ENCODE measurements at places on chromosomes 2 and 18.

GRCh38 chr2:65955259-65955658, 479.7 kb upstream of the MEIS1 start:
- no peak for DNase-seq

DNA sequence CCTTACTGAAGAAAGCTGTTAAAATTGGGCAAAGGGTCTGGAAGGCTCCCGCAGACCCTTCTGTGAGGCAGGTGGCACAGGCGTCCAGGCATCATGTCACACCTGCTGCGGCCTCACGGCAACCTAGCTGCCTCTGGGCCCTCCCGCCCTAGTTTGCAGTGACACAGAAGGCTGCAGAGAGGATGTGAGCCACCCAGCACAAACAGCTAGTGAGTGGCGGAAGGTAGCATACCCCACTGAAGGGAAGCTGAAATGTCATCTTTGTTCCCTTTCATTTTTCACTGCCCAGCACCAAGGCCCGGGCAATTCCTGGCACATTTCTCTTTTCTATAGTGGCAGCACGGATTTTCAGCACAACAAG, 53.8 kb downstream of the TRAPPC12 start:
- no peak for DNase-seq

GRCh38 chr2:166932032-166932431, 43.8 kb downstream of the XIRP2 start:
- DNase-seq, result no peak

GRCh38 chr2:68330691-68331090, 10.9 kb upstream of the CNRIP1 start:
- DNase-seq, result no peak

GRCh38 chr2:8544171-8544785, 137.6 kb upstream of the ID2 start:
- DNase-seq, result no peak

- peak; percentile 38 for DNase-seq
Observed at GRCh38 chr2:38626326-38627035, 23.8 kb upstream of the HNRNPLL start.

DNA sequence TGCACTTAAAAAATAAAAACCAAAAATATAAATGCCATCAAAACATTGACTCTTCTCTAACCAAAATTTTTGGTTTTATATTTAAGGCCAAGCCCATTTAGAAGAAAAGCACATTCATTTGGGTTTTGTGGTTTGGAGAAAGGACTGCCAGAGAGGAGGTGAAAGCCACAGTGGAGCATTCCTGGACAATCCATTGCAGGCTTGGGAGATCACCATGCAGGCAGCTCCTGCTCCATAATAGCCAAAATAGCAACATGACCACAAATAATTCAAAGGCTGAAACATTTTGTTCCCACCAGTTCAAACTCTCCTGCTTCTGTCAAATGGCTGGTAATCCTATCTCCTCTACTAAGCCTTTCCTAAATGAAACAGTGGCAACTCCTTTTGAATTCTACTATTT, 73.5 kb downstream of the GALNT3 start:
- no peak for DNase-seq

DNA sequence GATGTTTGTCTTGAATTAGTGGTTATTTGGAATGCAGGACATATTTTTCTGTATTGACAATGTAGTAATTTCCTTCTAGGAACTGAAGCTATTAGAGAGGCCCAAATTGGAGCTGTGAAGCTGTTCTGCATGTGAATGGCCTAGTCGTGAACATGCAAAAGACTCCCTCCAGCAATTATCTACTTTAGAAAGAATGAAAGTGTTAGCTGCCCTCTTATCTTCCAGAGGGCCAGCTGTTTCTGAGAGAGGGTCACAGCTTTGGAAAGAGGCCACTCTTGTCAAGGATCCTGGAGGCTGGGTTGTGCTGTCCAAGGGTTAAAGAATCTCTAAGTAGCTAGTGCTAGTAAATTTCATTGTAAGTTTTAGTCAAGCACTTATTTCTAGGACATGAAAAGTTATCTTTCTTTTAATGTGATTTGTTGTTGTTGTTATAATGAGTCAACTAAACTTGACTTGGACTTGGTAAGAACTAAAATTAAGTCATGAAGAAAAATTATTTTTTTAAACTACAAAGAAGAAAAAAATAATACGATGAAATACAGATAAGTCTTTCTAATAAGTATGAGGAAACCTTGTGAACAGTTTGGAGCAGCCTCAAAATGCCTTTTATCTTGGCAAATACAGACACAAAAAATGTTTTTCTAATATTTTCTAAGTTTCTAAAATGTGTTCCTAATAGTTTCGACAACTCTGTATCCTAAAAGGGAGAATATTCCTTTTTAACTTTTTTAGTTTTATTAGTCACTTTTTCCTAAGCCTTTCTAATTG, 36.8 kb downstream of the DPP4 start:
- DNase-seq, result no peak

GRCh38 chr2:883260-883802, 67.3 kb upstream of the SNTG2 start:
- no peak for DNase-seq

DNA sequence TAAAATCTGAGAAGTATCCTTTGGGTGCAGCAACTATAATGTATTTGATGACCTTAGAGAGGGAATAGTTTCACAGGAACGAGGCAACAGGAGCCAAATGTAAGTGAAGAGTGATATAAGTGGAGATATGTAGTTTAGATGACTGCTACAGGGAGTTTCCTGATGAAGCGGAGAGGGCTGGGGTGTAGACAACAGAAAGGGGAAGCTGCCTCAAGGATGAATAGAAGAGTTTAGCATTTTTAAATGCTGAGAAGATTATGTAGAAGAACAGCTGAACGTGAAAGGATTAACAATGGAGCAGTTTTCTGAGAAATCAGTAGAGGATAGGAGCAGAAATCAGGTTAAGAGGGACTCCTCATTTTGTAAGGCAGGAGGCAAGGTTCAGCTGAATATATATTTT, 133.3 kb downstream of the LCLAT1 start:
- DNase-seq, result no peak

DNA sequence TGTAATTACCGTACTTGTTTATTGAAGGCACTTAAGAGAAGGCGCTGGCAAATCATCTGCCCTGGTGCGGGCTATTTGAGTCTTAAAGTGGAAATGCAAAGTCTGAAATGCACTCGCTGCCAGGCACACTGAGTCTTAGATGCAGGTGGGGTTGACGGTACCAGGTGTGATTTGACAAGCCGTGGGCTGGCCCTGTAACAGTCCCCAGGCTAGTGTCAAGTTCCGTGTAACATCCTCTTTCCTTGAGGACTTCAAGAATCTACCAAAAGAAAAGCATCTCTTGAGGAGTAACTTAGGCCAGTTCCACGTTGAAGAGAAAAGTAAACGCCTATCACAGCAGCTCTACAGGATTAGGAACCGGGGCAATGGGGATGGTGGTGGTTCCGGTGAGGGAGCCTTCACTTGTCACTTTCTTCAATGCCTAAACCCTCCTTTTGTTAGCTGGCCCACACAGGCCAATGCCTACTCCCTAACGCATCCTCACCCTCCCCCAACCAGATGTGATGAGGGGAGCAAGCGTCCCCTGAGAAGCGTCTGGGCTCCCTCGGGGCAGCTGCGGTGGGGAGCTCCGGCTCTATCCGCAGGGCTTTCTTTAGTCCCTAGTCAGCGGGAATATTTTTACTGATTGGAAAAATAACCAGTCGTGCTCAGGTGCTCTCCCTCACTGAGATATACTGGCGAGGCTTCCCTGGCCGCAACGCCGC, 1.5 kb upstream of the UGP2 start:
- peak; percentile 8 for DNase-seq

- DNase-seq, result no peak
Observed at GRCh38 chr2:227191367-227191766, 26.9 kb downstream of the COL4A3 start.

DNA sequence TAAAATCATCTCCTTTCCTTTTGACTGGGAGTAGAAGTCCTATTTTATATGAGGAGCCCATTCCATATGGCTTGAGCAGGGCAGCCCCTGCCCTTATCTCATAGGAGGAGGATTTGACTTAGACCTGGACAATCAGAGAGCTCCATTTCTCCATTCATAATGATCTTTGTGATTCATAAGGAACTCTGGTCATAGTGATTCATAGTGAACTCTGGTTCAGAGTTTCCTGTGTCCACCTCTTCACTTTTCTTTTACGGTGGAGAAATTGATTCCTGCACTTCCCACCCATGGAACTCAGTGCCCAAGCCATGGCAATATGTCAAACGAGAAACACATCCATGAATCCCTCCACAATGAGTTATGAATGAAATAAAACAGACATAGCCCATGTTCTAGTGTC, 12.8 kb upstream of the MYO3B start:
- no peak for DNase-seq

DNA sequence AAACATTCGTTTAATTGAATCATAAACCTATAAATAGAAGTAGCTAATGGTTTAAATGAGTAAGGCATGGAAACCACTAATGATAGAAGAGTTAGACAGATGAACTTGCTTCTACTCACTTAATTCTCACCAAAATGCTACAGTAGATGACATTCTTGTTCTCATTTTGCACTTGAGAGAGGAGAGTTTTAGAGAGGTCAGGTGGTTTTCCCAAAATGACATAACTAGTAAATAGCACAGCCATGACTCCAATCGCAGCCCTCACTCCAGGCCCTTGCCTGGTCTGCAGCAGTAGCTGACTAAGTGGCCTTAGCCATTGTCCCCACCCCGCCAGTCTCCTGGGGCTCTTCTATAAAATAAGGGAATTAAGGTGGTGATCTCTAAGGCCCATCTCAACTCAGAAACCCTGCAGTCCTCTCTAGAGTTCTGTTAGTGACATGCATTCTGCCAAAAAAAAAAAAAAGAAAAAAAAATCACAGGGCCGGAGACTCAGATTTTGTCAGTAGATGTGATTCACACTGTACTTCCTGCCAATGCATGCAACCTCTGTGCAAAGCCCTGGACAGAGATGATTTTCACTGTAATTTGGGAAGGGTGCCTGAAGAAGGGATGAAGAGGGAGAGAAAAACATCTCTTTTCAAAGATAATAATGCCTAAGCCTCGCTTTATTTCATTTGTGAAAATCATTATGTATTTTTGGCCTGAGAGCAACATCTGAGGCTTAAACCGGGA, 221.8 kb downstream of the ANAPC1 start:
- no peak for DNase-seq

DNA sequence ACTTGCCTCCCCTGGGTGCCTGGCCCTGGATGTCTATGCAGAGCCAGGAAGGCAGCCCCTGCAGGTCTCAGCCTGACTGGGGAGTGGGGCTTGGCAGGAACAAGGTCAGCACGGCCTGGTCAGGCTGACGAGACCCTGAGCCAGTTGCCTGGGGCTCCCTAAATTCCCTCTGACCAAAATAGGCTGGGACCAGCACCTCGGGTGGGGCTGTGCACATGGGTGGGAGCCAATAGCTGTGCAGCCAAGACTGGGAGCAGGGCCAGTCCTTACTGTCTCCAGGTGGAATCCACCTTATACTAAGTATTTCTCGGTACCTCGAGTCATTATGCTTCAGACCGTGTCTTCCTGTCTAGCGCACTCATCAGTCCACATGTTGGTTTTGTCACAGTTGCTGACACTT, 11.4 kb upstream of the IL1R2 start:
- DNase-seq, result no peak

- no peak for DNase-seq
Observed at GRCh38 chr18:9700261-9700796, 7.8 kb upstream of the RAB31 start.

DNA sequence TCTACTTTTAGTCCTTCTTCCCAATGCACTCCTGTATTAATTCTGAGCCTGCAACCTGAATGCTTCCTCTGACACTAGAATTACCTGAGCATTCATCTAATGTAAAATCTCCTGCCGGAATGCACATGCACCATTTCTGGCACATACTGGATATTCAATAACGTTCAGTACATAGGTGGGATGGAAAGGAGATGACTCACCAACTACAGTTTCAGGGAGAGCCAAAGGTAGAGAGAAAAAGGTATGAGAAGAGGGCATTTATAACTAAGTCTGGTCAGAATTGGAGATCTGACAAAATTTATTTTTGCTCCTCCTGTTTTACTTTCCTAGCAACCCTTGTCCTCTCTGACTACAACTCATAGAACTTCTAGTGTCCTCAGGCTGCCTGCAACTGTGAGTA, 1954.1 kb upstream of the CELF4 start:
- no peak for DNase-seq

- DNase-seq, result no peak
Observed at GRCh38 chr2:235601960-235602704, 108.3 kb downstream of the AGAP1 start.

GRCh38 chr2:68436270-68436669, 30.8 kb downstream of the FBXO48 start:
- no peak for DNase-seq

GRCh38 chr2:105873281-105873680, 128.6 kb downstream of the NCK2 start:
- no peak for DNase-seq

GRCh38 chr2:156466739-156467405, 30.7 kb downstream of the GPD2 start:
- no peak for DNase-seq

DNA sequence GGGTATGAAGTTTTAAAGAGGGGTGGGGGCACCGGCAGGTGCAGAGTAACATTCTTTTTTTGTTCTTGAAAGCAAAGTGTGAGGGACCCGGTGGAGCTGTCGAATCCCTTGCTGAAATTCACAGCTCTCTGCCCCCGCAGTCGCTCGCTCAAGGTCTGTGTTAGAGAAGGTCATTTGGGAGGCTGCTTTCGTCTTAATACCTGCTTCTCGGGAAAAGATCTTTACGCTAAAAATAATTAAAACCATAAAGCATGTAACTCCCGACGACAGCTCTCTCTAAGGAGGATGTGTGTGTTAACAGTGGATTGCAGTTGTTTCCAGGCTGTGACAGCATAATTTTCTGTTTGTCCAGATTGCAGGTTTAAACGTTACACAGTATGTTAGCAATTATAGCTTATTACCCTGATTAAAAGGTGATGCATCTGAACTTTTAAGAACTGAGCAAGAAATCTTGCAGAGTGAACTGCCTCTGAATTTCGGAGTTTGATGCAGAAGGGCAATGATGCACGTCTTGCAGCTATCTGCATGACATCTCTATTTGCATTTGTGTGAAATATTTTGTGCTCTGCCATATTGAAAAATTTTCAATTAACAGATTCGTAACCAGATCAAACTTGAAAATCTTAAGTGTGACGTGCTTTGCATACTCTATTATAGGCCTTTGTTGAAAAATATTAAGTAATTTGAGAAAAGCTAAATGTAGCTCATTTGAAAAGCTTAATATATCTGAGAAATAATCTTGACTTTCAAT, 954 bp downstream of the RAPGEF4 start:
- DNase-seq, result no peak

DNA sequence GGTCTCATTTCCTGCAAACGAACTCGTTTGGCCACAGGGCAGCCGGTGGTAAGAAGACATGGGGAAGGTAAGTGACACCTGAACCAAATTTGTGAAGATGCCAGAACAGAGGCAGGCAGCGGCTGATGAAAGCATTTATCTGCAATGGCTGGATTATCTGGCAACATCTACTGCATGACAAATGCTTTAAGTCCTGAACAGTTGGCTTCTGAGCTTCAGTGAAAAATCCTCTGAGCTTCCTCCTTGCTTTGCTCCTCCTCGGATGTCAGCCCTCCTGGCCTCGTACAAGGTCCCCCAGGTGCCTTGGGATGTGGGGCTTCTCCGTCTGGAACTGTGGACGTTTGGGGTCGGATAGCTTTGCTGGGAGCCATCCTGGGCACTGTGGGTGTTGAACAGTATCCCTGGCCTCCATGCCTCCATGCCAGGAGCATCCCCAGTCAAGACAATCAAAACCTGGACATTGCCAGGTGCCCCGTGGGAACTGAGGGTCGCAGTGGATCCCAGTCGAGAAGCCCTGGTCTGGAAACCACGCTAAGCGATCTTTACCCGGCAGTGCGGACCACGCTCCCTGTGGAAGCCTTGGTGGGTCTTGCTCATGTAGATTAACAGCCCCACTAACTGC, 49.3 kb downstream of the KCNG2 start:
- no peak for DNase-seq

All from activated CD4-positive, alpha-beta T cell treated with anti-CD3 and anti-CD28 coated beads for 4 hours (primary cell).